ENCODE measurements at places on chromosomes 2 and 18. TPM values are rescaled to one million over a fixed set of nuclear protein-coding genes. Genes with fewer than 3 reads are reported as not detected.

EMILIN1 gene
- total RNA-seq, result 0.69 TPM

- no peaks in the 10 kb centered on the region for H3K4me1 ChIP-seq
- no peak overlapping the region for H3K27ac ChIP-seq
- H3K4me3 ChIP-seq, result no peak overlapping the region
- H3K36me3 ChIP-seq, result no peaks in the 10 kb centered on the region
- H3K27me3 ChIP-seq, result peaks cover 14% of the 10 kb centered on the region
- DNase-seq, result no peak
Observed at GRCh38 chr2:200350850-200351285, 44.4 kb downstream of the SPATS2L start.

PLB1 gene
- total RNA-seq, result 0.05 TPM

DNA sequence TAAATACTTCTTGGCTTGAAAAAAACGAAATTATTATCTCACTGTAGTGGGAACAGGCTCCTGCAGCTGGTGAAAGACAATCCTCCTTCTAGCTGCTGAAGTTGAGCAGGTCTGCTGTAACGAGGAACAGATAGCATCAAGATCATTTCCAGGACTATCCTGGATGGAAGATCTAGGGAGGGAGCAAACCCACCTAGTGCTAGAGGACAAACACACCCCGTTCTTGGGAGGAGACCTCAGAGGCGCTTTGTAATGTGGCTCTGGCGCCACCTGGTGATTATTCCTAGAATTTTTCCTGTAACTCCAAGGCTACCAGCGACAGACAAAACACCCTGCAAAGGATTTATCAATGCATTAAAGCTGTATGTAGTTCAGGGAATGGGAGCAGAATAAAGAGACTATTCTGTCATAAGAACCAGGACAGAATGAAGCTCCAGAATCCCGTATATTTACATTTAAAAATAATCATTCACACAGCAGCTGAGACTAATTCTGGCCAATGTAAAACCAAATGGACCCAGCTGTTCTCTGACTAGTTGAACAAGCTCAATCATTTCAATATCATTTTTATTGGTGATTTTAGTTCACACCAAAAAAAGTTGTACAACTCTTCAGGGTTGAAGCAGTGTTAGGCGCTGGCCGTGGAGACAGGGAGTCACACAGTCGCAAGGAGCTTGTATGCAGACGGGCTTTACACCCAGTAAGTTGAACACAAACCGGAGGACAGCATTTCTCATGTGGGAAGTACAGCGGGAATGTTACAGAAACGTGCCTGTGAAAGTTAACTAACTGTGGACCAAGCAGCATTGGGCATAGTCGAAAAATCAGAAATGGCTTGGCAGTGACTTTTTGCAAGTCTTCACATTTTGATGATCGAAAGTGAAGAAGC, 290.3 kb downstream of the TRIB2 start:
- H3K36me3 ChIP-seq, result no peaks in the 10 kb centered on the region
- H3K27ac ChIP-seq, result no peak overlapping the region
- peaks cover 3% of the 10 kb centered on the region for H3K4me1 ChIP-seq
- no peak overlapping the region for H3K4me3 ChIP-seq
- DNase-seq, result peak; percentile 21

GRCh38 chr18:45236676-45237075, 378.6 kb upstream of the SLC14A2 start:
- H3K4me3 ChIP-seq, result no peak overlapping the region
- no peaks in the 10 kb centered on the region for H3K4me1 ChIP-seq
- no peaks in the 10 kb centered on the region for H3K36me3 ChIP-seq
- H3K27ac ChIP-seq, result no peak overlapping the region
- no peak for DNase-seq

MTCL1 gene
- 1.9 TPM for total RNA-seq

- H3K36me3 ChIP-seq, result no peaks in the 10 kb centered on the region
- no peak for DNase-seq
- H3K27me3 ChIP-seq, result no peaks in the 10 kb centered on the region
- H3K27ac ChIP-seq, result peak overlapping the region; percentile 95
Observed at GRCh38 chr2:96163415-96163767, 18.2 kb upstream of the DUSP2 start.

DNA sequence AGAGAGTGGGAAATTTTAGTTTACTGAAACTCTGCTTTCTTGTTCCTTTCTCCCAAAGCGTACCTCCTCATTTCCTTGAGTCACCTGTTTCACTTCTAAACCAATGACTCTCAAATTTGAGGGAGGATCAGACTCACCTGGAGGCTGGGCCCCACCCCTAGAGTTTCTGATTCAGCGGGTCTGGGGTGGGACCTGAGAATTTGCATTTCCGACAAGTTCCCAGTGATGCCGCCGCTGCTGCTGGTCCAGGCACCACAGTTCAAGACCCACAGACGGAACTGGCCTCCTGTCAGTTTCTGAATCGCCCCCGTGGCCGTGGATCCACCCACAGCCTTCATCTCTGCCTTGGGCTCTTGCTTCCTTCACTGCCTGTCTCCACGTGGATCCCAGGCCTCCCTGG, 44.9 kb upstream of the PELI1 start:
- H3K27ac ChIP-seq, result no peak overlapping the region
- DNase-seq, result no peak
- H3K4me1 ChIP-seq, result peaks cover 49% of the 10 kb centered on the region
- H3K27me3 ChIP-seq, result peaks cover 3% of the 10 kb centered on the region
- no peaks in the 10 kb centered on the region for H3K36me3 ChIP-seq

- H3K27me3 ChIP-seq, result no peaks in the 10 kb centered on the region
- DNase-seq, result no peak
- H3K4me1 ChIP-seq, result no peaks in the 10 kb centered on the region
- no peak overlapping the region for H3K4me3 ChIP-seq
- H3K27ac ChIP-seq, result no peak overlapping the region
- no peaks in the 10 kb centered on the region for H3K36me3 ChIP-seq
Observed at GRCh38 chr18:30175621-30176225, 866.8 kb downstream of the DSC3 start.

DNA sequence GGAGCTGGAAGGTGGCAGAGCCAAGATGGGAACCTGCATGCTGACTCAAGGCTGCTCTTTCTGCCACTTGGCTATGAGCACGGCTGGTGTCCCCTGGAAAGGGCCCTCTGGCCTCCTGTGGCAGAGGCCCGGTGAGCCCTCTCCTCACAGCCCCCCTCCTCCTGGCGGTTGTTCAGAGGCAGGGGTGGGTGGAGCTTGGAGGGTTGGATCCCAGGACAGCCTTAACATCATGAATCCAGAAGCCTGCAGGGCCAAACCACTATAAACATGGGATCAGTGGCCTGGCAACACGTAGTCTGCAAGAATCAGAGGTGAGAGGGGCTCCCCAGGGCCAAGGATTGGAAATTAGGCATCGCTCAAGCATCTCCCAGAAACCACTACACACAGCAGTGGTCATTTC, 48.5 kb upstream of the LOXHD1 start:
- no peak overlapping the region for H3K4me3 ChIP-seq
- no peaks in the 10 kb centered on the region for H3K4me1 ChIP-seq
- no peaks in the 10 kb centered on the region for H3K36me3 ChIP-seq
- no peak overlapping the region for H3K27ac ChIP-seq
- DNase-seq, result no peak

DNA sequence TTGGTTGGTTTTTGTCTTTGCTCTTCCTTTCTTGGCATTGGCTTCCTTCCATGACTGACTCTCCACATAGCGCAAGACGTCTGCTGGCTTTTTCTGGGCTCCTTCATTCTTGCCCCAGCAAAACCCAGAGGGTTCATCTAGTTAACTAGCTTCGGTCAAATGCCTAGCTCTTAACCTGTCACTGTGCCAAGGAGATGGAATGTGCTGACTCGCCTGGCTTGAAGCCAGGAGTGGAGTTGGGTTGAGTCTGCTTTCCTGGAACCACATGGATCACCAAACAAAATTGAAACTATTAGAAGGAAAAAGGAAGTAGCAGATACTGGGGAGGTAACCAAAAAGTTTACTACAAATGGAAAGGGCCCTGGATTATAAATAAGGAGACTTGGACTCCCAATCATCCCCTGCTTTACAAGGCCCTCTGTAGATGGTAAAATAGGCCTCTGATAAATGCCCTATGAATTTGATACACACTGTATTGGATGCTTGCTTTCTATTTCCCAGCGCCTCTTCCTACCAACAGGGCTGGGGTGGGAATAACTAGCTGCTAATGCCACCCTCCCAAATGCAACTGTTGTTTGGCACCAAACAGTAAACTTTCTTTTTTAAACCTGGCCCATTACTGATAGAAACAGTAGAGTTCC, 11.3 kb downstream of the MALT1 start:
- no peak for DNase-seq
- H3K4me1 ChIP-seq, result peaks cover 34% of the 10 kb centered on the region
- no peak overlapping the region for H3K4me3 ChIP-seq

GRCh38 chr2:183409662-183410061, 285.4 kb downstream of the NUP35 start:
- H3K4me1 ChIP-seq, result no peaks in the 10 kb centered on the region
- no peak overlapping the region for H3K4me3 ChIP-seq
- DNase-seq, result no peak
- H3K27me3 ChIP-seq, result no peaks in the 10 kb centered on the region

TDRD15 gene
- 0.58 TPM for total RNA-seq

DNA sequence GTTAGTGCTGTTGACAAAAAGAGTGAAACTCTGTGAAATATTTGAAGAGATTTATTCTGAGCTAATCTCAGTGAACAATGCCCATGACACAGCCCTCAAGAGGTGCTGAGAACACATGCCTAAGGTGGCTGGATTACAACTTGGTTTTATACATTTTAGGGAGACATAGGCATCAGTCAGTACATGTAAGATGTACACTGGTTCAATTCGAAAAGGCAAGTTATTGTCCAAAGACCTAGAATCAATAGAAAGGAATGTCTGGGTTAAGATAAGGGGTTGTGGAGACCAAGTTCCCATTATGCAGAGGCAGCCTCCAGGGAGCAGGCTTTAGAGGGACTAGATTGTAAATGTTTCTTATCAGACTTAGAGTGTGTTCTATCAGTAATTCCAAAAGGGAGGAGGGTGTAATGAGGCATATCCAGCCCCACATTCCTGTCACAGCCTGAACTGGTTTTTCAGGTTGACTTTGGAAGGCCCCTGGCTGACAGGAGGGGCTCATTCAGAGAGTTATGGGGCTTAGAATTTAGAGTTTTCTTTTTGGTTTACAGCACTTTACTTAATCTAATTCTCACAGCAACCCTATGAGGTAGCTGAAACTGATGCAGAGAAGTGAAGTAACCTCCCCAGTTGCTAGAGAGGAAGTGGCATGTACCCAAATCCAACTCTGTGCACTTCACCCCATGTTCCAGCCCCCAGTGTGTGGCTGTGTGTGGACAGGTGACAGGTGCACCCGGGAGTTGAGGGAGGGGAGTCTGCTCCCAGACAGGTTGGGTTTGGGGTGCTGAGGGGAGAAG, 28.3 kb upstream of the ASAP2 start:
- no peak for DNase-seq
- no peak overlapping the region for H3K27ac ChIP-seq
- peaks cover 4% of the 10 kb centered on the region for H3K27me3 ChIP-seq
- peaks cover 4% of the 10 kb centered on the region for H3K4me1 ChIP-seq
- H3K4me3 ChIP-seq, result no peak overlapping the region
- no peaks in the 10 kb centered on the region for H3K36me3 ChIP-seq

CCDC141 gene
- total RNA-seq, result 38.8 TPM

- no peaks in the 10 kb centered on the region for H3K36me3 ChIP-seq
- no peak for DNase-seq
- no peak overlapping the region for H3K27ac ChIP-seq
- no peaks in the 10 kb centered on the region for H3K27me3 ChIP-seq
- no peak overlapping the region for H3K4me3 ChIP-seq
Observed at GRCh38 chr18:53219853-53220252, 879.9 kb downstream of the DCC start.

IL36G gene
- total RNA-seq, result not detected

PPP1R1C gene
- not detected for total RNA-seq

- H3K36me3 ChIP-seq, result no peaks in the 10 kb centered on the region
- no peak overlapping the region for H3K27ac ChIP-seq
- no peaks in the 10 kb centered on the region for H3K27me3 ChIP-seq
- DNase-seq, result no peak
Observed at GRCh38 chr18:78776706-78777285, 202.8 kb upstream of the SALL3 start.

- no peaks in the 10 kb centered on the region for H3K27me3 ChIP-seq
- no peak overlapping the region for H3K27ac ChIP-seq
- no peaks in the 10 kb centered on the region for H3K4me1 ChIP-seq
- H3K4me3 ChIP-seq, result no peak overlapping the region
- H3K36me3 ChIP-seq, result no peaks in the 10 kb centered on the region
Observed at GRCh38 chr2:46208766-46209165, 88.4 kb upstream of the EPAS1 start.

- no peak for DNase-seq
- no peak overlapping the region for H3K4me3 ChIP-seq
- H3K36me3 ChIP-seq, result peaks cover 13% of the 10 kb centered on the region
- H3K27ac ChIP-seq, result no peak overlapping the region
- no peaks in the 10 kb centered on the region for H3K27me3 ChIP-seq
- peaks cover 15% of the 10 kb centered on the region for H3K4me1 ChIP-seq
Observed at GRCh38 chr2:216486708-216487107, 11.9 kb upstream of the RPL37A start.

DNA sequence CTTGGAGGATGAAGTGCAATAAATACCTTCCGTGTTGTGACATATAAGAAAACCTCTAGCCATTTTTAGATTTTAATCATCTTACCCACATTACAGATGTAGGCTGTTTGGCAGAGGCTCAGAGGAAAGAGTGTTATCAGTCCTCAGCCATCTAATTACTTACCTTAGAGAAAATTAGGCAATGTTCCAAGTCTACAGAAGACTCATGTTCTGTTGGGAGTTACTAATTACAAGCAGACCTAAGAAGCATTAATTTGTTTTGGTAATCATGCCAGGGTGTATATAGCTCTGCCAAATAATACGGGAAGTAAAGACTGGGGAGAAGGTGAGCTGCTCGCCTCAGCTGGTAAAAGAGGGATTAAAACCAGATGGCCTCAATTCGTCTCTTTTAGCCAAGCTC, 125.8 kb upstream of the PGAP1 start:
- H3K4me1 ChIP-seq, result no peaks in the 10 kb centered on the region
- no peaks in the 10 kb centered on the region for H3K27me3 ChIP-seq
- no peak overlapping the region for H3K27ac ChIP-seq
- H3K4me3 ChIP-seq, result no peak overlapping the region
- no peak for DNase-seq
- peaks cover 90% of the 10 kb centered on the region for H3K36me3 ChIP-seq

DNA sequence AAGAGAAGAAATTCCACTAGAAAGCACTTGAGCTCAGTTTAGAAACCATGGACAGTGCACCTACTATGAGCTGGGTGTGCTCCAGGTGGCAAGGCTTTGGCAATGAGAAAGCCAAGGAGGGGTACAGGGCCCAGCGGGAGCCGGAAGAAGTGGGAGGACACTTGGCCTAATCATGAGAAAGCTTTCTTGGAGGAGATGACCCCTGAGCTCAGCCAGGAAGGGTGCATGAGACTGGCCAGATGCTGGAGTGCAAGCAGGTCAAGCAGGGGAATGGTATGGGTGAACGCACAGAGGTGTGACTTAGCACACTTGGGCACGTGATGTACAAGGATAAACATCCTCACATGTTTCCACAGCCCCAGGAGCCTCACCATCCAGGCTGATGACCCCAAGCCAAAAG, 97.2 kb upstream of the GLI2 start:
- H3K36me3 ChIP-seq, result no peaks in the 10 kb centered on the region
- H3K27ac ChIP-seq, result no peak overlapping the region
- H3K27me3 ChIP-seq, result peaks cover 2% of the 10 kb centered on the region
- H3K4me3 ChIP-seq, result no peak overlapping the region

SPR gene
- 0.29 TPM for total RNA-seq

GRCh38 chr2:32838949-32839348, 107.8 kb upstream of the LTBP1 start:
- H3K36me3 ChIP-seq, result no peaks in the 10 kb centered on the region
- no peak overlapping the region for H3K4me3 ChIP-seq
- peaks cover 26% of the 10 kb centered on the region for H3K4me1 ChIP-seq
- H3K27ac ChIP-seq, result no peak overlapping the region
- H3K27me3 ChIP-seq, result no peaks in the 10 kb centered on the region

FAM110C gene
- total RNA-seq, result 0.18 TPM

CXCR1 gene
- total RNA-seq, result not detected

DSG4 gene
- total RNA-seq, result not detected

EFR3B gene
- total RNA-seq, result 0.07 TPM
